Cerebellum (tissue), 4 donors: ENCODE measurements at places on chromosomes 3 and 15.

DNA sequence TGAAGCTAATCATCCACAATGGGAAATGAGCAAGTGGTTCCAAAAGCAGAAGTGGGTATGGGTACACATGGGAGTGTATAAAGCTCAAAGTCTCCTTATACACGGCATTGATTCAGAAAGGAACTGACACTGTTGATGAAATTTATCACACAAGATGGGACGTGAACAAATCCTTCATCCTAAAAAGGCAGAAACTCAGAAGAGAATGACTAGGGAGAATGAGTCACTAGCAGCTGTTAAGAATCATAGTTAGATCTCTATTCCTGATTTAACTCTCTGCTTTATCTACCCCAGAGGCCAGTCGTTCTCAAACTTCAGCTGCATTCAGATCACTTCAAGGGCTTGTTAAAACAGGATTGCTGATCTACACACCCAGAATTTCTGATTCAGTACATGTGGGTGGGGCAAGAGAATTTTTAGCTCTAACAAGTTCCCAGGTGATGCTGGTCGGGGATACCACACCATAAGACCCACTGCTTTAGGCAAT is 97.7 kb upstream of the PHLDB2 start:
- no peak for DNase-seq

DNA sequence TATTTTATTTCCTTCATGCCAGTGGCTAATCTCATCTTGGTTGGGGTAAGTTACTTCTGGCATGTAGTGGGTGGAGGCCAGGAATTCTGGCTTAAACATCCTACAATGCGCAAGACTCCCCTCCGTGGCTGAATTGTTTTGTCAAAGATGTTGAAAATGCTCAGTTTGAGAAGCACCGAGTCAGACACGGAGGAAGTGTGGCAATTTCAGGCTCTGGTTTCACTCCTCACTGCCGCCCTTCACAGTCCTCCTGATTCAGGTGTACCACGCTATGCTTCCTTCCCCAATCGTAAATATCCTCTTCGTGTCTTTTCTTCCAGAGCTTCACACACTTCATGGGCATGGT is 150.7 kb downstream of the OPA1 start:
- DNase-seq, result no peak

GRCh38 chr3:76735152-76735551 is 304.7 kb upstream of the ROBO2 start:
- no peak for DNase-seq

DNA sequence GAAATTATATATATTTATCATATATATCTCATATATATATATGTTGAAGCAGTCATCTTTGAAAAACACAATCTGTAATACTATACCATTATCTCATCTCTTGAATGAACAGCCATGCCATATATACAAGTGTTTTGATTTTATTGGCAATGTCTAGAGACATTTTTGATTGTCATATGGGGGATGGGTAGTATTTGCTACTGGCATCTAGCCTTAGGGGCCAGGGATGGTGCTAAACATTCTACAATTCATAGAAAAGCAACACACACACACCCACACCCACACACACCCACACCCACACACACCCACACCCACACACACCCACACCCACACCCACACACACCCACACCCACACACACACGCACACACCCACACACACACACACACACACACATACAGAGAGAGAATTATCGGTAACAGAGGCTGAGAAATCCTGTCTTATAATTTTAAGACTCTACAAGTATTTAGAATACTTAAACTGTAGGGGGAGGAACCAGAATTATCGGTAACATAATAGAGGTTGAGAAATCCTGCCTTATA is 11.1 kb upstream of the PIK3R4 start:
- DNase-seq, result no peak

DNA sequence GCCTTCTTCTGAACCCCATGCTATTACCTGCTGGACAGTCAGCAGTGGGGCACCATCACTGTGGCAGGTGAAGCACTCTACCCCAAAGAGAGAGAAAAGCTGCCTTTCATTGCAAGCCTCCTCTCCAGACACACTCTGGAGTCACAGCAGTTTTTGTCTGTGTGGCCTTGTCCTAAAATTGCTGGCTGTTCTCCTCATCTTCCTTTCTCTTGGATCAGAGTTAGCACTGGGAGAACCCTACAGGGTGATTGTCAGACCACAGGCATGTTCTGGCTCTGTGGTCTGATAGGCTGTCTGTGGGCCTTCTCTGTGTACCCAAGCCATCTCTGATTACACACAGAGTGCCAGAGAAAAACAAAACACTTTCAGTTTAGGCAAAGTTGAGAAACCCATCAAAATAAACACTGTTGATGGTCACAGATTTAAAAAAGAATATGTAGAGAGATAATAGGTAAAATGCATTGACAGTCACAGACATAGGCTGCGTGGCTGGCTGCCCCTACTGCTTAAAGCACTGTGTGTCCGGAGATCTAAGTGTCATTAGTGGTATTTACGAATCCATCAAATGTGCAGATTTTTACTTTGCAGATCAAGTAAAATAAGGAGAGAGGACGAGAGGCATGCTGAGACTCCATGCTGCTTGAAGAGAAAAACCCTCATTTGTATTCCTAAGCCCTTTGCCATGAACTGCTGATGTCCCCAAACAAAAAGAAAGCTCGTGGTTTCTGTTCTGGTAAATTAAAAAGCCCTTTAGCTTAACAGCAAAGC is 689.9 kb downstream of the TUSC7 start:
- DNase-seq, result no peak
